ENCODE measurements at places on chromosomes 12 and 14.

- DNase-seq: no peak
- peaks cover 9% of the 10 kb centered on the region for H3K4me1 ChIP-seq
- H3K27ac ChIP-seq: no peak overlapping the region
- H3K4me3 ChIP-seq: no peak overlapping the region
- H3K36me3 ChIP-seq: peaks cover 23% of the 10 kb centered on the region
- no peaks in the 10 kb centered on the region for H3K27me3 ChIP-seq
Observed at GRCh38 chr14:35687335-35687939, 121.7 kb downstream of the RALGAPA1 start.

GRCh38 chr14:94345344-94346064 is 22.4 kb upstream of the SERPINA6 start:
- peaks cover 12% of the 10 kb centered on the region for H3K27me3 ChIP-seq
- H3K36me3 ChIP-seq: no peaks in the 10 kb centered on the region
- H3K4me3 ChIP-seq: no peak overlapping the region

DNA sequence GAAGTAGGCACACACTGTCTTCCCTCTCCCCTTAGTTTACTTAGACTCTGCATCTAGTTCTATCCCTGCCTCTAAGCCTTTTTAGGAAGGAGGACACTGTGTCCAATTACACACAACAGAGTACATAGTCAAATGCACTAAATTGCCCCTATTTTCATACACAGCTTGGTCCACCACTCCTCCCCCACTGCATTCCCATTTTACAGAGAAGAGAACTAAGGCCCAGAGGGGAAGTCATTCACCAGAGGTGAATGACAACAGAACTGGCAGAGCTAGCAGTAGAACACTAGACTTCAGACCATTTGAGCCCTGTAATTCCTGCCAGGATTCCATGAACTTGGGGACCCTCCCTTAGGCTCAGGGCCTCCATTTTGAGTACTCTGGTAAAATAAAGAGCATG is 1.1 kb upstream of the JPH4 start:
- peaks cover 17% of the 10 kb centered on the region for H3K4me1 ChIP-seq
- no peak overlapping the region for H3K27ac ChIP-seq
- peaks cover 2% of the 10 kb centered on the region for H3K36me3 ChIP-seq

- no peaks in the 10 kb centered on the region for H3K4me1 ChIP-seq
- H3K36me3 ChIP-seq: no peaks in the 10 kb centered on the region
- no peak overlapping the region for H3K4me3 ChIP-seq
- H3K27me3 ChIP-seq: peaks cover 61% of the 10 kb centered on the region
Observed at GRCh38 chr12:5138256-5138655, 94.6 kb downstream of the KCNA5 start.

- no peaks in the 10 kb centered on the region for H3K27me3 ChIP-seq
- no peak overlapping the region for H3K27ac ChIP-seq
- no peak overlapping the region for H3K4me3 ChIP-seq
- H3K4me1 ChIP-seq: peaks cover 11% of the 10 kb centered on the region
Observed at GRCh38 chr14:97820781-97821180, 1023.6 kb downstream of the VRK1 start.

DNA sequence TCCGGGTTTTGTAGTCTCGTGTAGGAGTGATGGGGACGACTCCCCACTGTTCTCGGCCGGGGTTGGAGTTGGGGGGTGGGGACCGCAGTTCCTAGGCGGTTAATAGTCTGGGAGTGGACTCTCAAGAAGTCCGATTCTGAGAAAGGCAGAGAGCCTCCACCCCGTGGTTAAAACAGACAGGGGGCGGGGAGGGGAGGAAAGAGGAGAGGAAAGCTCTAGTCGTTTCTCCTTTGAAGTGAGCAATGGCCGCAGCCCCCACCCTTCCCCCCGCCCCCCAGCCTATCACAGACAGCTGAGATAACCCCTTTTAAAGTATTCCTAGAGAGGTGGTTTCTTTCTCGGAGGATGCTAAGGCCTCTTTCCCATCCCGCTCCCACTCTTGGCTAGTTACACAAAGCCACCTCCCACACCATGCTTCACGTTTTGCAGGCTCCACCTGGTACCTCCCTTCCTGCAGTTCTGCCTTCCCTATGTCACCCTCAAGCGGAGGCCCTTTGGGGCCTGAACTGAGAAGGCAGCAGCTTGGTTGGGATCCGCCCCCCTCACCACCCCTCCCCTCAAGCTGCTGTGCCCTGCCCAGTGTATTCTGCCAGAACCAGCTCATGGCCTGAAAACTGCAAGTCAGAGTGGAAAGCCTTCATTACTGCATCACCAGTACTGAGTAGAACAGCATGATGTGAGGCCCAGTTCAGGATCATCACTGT is 853 bp downstream of the USP5 start:
- peaks cover 41% of the 10 kb centered on the region for H3K4me1 ChIP-seq
- peak overlapping the region; percentile 87 for H3K4me3 ChIP-seq
- no peak for DNase-seq
- no peaks in the 10 kb centered on the region for H3K27me3 ChIP-seq

DNA sequence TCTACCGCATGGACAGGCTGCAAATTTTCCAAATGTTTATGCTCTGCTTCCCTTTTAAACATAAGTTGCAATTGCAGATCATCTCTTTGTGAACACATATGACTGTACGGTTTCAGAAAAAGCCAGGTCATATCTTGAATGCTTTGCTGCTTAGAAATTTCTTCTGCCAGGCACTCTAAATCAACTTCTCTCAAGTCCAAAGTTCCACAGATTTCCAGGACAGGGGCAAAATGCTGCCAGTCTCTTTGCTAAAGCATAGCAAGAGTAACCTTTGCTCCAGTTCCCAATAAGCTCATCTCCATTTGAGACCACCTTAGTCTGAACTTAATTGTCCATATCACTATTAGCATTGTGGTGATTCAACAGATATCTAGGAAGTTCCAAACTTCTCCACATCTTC is 13.6 kb upstream of the RERGL start:
- H3K36me3 ChIP-seq: no peaks in the 10 kb centered on the region
- no peaks in the 10 kb centered on the region for H3K27me3 ChIP-seq
- no peak for DNase-seq
- H3K4me1 ChIP-seq: no peaks in the 10 kb centered on the region

GRCh38 chr12:130246560-130246959 is 84.3 kb downstream of the FZD10 start:
- no peaks in the 10 kb centered on the region for H3K4me1 ChIP-seq
- H3K27me3 ChIP-seq: no peaks in the 10 kb centered on the region
- H3K27ac ChIP-seq: no peak overlapping the region

DNA sequence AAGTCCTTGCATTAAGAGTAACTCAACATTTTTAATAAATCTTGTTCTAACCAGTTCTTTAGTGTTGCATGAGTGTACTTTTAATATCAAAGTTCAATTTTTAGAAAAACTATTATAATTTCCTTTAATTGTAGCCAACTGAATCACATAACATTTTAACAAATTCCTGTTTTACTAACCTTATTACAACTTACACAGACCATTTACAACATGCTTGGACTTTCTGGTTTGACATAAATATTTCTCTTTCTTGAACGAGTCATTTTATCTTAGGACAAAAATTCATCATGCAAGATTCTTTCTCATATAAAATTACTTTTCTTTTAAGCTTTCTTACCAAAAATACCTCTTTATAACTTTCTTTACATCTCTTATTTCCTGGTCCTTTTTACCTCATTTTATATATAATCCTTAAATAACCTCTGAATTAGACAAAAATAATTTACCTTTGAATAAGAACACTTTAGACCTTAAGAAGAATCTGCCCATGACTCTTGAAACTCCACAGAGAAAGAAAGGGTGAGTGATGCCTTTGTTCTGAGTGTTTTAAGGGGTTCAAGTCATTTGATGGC is 3.9 kb downstream of the SLCO1A2 start:
- peaks cover 1% of the 10 kb centered on the region for H3K36me3 ChIP-seq
- no peak for DNase-seq
- H3K27me3 ChIP-seq: no peaks in the 10 kb centered on the region
- H3K4me3 ChIP-seq: no peak overlapping the region

DNA sequence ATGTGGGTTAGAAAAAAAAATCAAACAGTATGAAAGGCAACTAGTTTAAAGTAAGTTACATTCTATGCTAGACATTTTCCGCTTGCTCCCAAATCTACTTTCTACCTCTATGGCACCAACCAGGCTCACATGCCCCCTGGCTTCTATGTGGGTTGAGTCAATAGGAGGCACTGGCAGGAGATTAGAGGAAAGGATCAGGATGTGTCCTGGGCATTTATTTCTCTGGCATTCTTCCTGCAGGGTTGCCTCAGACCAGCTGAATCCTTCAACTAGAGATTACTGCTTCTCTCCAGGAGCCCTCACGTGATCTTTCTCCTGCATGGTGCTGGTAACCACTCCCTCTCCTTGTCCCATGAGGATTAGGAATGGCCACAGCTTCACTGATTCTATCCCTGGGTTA is 14.9 kb upstream of the CCDC60 start:
- no peaks in the 10 kb centered on the region for H3K36me3 ChIP-seq
- no peak for DNase-seq
- no peaks in the 10 kb centered on the region for H3K4me1 ChIP-seq
- no peak overlapping the region for H3K4me3 ChIP-seq
- no peak overlapping the region for H3K27ac ChIP-seq

- DNase-seq: no peak
- no peaks in the 10 kb centered on the region for H3K27me3 ChIP-seq
- no peak overlapping the region for H3K4me3 ChIP-seq
- H3K4me1 ChIP-seq: no peaks in the 10 kb centered on the region
- H3K27ac ChIP-seq: no peak overlapping the region
- H3K36me3 ChIP-seq: no peaks in the 10 kb centered on the region
Observed at GRCh38 chr12:61781021-61781581, 479.1 kb upstream of the USP15 start.

DNA sequence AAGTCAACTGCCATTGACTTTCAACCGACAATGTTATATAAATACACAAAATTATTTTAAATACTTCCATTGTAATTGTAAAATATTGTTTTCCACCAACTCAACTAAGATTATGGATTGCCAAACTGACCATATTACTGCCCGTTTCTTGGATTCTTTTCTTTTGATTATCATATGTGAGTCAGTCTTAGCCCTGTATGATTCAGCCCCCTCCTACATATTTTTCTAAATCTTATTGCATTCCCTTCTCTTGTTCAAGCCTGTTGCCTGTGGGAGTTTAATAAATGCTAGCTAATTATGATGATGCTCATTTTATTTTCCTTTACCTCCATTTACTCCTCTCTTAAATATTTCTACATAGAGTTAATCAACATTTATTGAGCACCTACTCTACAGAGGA is 6.8 kb downstream of the RASSF9 start:
- H3K4me3 ChIP-seq: no peak overlapping the region
- H3K27ac ChIP-seq: no peak overlapping the region
- DNase-seq: no peak
- no peaks in the 10 kb centered on the region for H3K4me1 ChIP-seq

DNA sequence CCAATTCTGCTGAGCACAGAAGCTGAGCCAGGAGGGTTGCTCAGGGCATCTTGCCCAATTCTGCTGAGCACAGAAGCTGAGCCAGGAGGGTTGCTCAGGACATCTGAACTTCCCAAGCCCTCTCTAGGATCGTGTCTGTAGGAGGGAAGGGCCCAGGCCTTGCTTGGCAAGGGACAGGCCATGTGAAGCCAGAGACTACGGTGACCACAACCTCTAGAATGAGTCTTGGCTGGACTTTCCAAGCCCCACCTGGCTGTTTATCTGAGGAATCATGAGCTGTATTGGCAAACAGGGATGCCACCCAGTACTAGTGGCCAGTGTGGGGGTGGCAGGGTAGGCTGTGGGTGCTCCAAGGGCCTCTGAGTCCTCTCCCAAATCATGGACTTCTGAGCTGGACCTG is 7.7 kb upstream of the SERPINA6 start:
- H3K27ac ChIP-seq: no peak overlapping the region
- no peaks in the 10 kb centered on the region for H3K36me3 ChIP-seq
- no peak overlapping the region for H3K4me3 ChIP-seq
- no peaks in the 10 kb centered on the region for H3K4me1 ChIP-seq
- peaks cover 30% of the 10 kb centered on the region for H3K27me3 ChIP-seq

- H3K27me3 ChIP-seq: no peaks in the 10 kb centered on the region
- DNase-seq: no peak
- H3K4me1 ChIP-seq: no peaks in the 10 kb centered on the region
- no peak overlapping the region for H3K4me3 ChIP-seq
- H3K36me3 ChIP-seq: no peaks in the 10 kb centered on the region
Observed at GRCh38 chr12:101115326-101115725, 94.7 kb downstream of the SLC5A8 start.

DNA sequence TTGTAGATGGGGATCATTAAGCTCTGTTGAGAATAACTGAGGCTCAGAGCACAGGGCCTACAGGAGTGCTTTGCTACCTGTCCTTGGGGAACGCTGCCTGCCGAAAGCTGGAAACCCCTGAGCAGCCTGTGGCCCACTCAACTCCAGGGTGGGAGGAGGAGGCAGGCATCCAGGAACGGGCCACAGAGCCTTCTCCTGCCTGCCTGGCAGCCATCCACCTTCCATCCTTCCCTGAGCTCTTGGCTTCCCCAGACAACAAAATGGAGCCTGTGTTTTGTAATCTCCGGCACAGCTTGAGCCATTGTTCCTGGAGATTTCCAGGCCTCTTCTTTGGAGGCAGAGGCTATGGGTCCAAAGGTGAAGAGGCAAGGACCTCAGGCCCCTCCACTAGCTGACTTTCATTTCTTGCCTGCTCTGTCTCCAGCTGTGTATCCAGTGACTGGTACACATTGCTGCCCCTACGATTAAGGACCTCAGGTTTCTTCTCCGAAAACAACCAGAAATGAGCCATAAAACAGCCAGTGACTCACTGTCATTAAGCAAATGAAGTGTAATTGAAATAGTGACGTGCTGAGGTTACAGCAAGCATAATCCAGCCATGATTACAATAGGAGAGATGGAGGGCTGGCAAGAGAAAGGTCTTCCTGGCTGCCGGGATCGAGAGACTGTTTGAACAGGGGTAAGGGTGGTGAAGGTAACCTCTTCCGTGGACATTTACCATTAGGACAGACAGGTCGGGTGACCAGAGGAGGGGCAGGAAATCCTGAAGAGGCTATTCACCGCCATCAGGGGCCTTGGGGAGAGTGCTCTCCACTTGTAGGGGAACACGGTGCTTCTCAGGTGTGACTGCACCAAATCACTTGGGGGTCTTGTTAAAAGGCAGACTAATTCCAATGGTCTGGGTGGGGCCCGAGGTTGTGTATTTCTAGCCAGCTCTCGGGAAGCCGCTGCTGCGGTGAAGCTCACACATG is 56.3 kb upstream of the KCNA5 start:
- DNase-seq: no peak
- peaks cover 45% of the 10 kb centered on the region for H3K27me3 ChIP-seq
- no peaks in the 10 kb centered on the region for H3K36me3 ChIP-seq

- peaks cover 3% of the 10 kb centered on the region for H3K36me3 ChIP-seq
- peaks cover 17% of the 10 kb centered on the region for H3K4me1 ChIP-seq
- no peak for DNase-seq
- H3K4me3 ChIP-seq: no peak overlapping the region
- H3K27ac ChIP-seq: no peak overlapping the region
Observed at GRCh38 chr14:92456215-92457015, 57.2 kb upstream of the RIN3 start.

GRCh38 chr12:63294327-63294632 is 143.3 kb upstream of the AVPR1A start:
- no peaks in the 10 kb centered on the region for H3K36me3 ChIP-seq
- no peaks in the 10 kb centered on the region for H3K4me1 ChIP-seq
- H3K4me3 ChIP-seq: no peak overlapping the region
- no peak overlapping the region for H3K27ac ChIP-seq
- H3K27me3 ChIP-seq: no peaks in the 10 kb centered on the region
